ENCODE measurements at places on chromosomes 11 and 22. TPM values are rescaled to one million over a fixed set of nuclear protein-coding genes. Genes with fewer than 3 reads are reported as not detected.
A peak's percentile ranks its signal among the peaks of the same experiment; 100 is the strongest.

- H3K36me3 ChIP-seq = peaks cover 6% of the 10 kb centered on the region
- H3K27ac ChIP-seq = no peak overlapping the region
- no peak for DNase-seq
These were observed 51.5 kb upstream of the HORMAD2 start for GRCh38 chr22:30028731-30029130.

DNA sequence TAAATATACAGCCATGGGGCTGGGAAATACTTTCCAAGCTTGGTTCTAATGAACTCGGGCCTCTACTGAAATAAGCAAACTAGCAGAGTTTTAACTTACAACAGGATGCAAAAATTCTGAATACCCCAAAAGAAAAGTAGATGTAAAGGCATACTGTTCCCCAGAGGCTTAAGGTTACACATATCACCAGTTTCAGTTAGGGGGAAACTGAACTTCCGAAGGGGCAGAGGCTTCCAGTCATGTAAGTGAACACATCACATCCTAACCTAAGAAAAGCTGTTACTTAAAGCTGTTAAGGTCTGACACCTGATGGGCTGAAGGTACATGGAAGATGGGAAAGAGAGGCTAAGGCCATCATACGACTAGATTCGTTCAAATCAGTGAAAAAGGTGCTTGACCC, 2.3 kb downstream of the GAB2 start:
- DNase-seq = no peak
- peaks cover 12% of the 10 kb centered on the region for H3K4me1 ChIP-seq
- no peak overlapping the region for H3K4me3 ChIP-seq
- no peaks in the 10 kb centered on the region for H3K36me3 ChIP-seq

DNA sequence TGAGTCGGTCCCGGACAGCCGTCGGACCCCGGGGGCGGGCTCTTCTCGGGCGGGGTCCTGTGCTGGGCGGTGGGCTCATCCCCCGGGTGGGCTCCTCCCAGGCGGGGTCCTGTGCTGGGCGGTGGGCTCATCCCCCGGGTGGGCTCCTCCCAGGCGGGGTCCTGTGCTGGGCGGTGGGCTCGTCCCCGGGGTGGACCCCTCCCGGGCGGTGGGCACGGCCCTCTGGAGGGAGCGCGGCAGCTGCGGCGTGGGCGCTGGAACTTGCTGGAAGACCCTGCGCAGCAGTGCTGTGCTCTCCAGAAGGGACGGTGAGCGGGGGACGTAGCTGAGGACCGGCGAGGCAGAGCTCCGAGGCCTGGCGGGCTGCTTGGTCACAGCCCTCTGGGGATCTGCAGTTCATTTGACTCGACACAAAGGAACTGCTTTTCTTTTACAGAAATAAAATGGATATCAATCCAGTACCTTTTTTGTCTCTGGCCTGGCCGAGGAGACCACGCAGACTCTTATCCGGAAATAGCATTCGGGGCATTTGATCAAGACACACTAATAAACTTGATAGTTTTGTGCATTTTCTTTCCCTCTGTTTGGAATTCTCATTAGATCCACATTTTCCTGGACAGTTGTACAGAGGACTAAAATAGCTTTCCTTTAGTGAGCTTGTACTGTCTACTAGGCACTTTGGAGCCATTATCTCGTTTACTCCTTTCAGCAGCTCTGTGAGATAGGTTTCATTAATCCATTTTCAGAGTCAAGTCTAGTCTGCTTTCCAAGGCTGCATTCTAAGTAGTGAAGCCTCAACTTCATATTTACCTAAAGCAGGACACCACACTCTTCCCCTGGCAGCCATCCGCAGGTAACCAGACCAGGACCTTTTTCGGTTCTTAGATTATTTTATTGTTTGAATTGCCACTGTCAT, 812 bp downstream of the JAM3 start:
- no peaks in the 10 kb centered on the region for H3K27me3 ChIP-seq
- H3K36me3 ChIP-seq = no peaks in the 10 kb centered on the region
- no peak overlapping the region for H3K27ac ChIP-seq
- no peak for DNase-seq

DNA sequence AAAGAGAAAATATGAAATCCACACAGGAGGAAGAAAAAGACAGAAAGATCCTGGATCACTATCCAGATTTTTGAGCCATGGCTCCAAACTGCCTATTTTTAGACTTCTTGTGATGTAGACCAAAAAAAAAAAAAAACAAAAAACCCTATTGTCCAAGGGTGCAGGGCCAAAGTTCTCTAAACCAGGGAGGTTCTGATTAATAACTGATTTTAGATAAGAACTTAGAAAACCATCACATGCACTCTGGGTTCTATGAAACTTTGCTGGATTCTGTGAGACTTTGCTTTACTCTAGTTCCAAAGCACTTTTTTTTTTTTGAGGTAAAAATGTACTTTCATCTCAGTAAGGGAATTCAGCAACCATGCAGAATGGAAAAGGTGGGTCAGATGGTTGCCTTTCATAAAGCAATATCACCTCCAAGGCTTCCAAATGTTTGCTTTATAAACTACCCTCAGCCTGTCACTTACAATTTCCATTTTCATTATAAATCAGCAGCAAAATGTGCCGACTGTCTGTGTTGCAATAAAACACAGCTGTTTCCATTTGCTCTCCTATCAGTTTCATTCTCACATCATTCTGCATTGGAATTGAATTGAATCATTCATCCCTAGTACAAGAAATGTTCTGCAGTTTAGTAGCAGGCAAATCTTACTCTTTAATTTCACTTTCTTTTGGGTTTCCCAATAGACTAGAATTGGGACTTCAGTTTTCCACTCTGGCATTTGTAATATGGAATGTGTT, 1584.3 kb upstream of the RAG2 start:
- no peaks in the 10 kb centered on the region for H3K27me3 ChIP-seq
- DNase-seq = no peak
- H3K4me3 ChIP-seq = no peak overlapping the region
- H3K4me1 ChIP-seq = no peaks in the 10 kb centered on the region
- no peak overlapping the region for H3K27ac ChIP-seq

GRCh38 chr11:824292-824880, 3.3 kb upstream of the CRACR2B start:
- H3K27me3 ChIP-seq = no peaks in the 10 kb centered on the region
- peaks cover 20% of the 10 kb centered on the region for H3K4me1 ChIP-seq

DNA sequence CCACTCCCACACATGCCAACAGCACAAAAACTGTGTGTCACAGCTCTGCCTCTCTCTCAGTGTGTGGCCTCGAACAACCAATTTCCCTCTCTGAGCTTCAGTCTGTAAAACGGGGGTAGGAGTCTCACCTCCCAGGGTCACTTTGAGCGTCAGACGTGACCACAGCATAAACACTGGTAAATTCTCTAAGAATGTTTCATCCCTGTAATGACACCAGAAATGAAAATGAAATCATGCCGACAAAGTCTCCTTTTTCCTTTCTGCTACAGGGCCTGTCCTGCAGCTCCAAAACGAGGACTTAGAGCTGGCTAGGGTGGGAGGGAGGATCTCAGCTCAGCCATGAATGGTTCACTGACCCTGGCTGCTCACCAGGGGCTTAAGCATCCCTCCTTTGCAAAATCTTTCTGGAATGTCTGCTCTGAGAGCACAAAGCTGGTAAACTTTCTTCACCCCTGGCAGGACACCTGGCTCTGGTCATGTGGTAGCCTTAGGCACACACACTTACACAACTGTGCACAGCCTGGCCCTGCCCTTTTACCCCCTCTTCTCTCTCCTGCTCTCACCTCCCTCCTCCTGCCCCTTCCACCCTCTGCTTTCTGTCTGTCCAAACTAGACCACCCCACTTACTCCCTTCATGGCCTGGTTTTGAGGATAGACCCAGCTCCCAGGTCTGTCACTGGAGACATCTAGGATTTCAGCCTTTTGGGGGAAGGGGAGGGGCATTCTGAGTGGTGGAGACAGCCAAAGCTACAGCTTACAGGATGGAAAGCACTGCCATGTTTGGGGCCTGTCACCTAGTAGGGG, 12.3 kb upstream of the TSKU start:
- no peak for DNase-seq
- peaks cover 7% of the 10 kb centered on the region for H3K4me1 ChIP-seq
- no peak overlapping the region for H3K27ac ChIP-seq
- H3K27me3 ChIP-seq = no peaks in the 10 kb centered on the region
- H3K36me3 ChIP-seq = no peaks in the 10 kb centered on the region
- H3K4me3 ChIP-seq = no peak overlapping the region

GRCh38 chr22:46067159-46068111, 82.9 kb upstream of the PPARA start:
- DNase-seq = no peak
- H3K27me3 ChIP-seq = no peaks in the 10 kb centered on the region
- H3K4me3 ChIP-seq = no peak overlapping the region

DNA sequence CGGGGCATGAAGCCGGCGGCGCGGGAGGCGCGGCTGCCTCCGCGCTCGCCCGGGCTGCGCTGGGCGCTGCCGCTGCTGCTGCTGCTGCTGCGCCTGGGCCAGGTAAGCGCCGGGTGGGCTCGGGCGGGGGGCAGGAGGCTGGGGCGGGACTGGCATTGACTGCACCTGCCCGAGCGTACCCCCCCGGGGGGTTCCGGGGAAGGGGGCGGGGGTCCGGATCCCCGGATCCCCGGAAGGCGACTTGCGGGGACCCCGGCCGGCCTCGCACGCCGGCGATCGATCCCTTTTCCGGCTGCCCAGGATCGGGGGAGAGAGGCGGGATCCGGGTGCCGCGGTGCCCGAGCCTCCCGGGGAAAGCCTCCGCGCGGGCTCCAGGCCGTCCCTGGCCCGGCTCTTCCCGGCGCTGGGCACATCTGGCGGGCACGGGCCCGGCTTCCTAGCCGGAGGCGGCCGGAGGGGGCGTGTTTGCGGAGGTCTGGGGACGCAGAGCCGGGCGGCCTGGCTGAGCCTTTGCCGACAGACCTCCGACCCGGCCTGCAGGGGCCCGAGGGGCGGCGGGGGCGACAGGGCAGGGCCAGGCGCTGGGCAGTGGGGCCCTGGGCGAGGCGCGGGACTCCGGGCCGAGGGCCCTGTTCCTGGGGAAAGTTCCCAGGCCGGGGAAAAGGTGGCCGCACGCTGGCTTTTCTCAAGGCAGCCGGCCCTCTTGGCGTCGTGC, 705 bp downstream of the PTPRJ start:
- H3K36me3 ChIP-seq = no peaks in the 10 kb centered on the region
- H3K27me3 ChIP-seq = peaks cover 3% of the 10 kb centered on the region
- H3K4me3 ChIP-seq = peak overlapping the region; percentile 96
- peak overlapping the region; percentile 68 for H3K27ac ChIP-seq
- no peak for DNase-seq

DNA sequence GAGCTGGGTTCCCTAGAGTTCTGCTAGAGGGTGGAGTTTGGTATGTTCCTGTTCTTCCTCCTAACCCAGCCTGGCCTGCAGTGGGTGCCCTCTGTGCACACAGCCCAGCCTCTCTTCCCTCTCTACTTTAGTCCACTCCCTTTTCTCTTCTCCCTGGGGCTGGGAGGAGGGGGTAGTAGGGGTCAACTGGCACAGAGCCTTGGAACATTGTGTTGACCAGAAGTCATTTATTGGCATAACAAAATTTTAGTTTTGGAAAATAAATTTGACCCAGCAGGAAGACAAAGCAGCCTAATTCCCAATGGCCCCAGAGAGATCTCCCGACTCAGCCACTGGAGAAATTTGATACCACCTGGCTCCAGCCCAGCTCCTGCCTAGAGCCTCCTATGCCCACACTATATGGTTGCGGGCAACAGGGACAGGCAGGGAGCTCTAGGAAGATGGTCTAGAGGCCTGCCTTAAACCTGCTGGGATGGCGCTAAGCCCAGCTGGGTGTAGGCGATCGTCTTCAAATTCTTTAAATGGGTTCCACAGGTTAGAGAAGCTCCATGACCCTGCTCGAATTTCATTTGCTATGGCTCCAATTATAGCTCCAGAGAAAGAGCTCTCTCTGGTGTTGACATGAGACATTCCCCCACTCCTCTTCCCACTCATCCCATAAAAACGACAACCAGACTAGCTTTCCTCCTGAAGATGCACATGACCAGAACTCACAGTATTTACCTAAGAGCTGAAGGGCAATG, 9.9 kb downstream of the PCSK7 start:
- no peaks in the 10 kb centered on the region for H3K27me3 ChIP-seq
- no peak overlapping the region for H3K27ac ChIP-seq
- H3K4me1 ChIP-seq = no peaks in the 10 kb centered on the region
- H3K4me3 ChIP-seq = no peak overlapping the region

DNA sequence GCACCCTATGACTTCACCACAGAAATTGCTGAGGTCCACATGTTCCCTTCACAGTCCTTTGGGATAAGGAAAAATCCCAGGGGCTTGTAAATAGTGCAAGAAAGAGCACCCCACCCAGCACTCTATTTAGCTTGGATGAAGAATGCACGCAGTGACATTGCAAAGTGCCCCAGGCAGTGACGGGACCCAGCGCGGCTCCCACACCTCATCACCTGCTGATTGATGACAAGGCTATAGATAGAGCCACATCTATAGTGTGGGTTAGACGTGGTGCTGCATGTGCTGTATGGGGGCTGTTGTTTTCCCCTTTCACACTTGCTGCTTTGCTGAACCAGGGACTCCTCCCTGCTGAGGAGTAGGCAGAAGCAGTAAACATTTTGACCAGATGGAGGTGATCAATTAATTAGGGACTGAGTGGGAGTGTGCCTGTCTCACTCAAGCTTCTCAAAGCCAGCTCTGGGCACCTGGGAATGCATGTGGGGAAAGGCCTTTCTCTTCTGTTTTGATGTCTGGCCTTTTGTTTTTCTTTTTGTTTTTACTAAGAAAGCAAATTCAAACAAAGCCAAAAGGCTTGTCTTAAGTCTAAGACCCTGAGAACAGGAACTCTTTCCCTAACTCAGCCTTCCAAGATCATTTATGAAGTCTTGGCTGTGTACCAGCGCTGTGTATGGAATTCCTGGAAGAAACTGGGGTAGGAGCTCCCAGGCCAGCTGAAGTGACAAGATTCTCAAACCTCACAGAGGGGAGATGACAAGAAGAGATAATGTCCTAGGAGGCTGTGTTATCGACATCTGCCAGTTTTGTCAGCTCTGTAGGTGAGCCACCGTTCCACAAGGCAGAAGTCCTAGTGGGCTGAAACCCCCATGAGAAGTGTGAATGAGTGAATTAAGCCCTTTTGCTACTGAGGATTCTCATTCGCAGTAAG, 219.7 kb downstream of the BARX2 start:
- H3K4me1 ChIP-seq = no peaks in the 10 kb centered on the region
- no peaks in the 10 kb centered on the region for H3K36me3 ChIP-seq
- H3K27ac ChIP-seq = no peak overlapping the region
- H3K27me3 ChIP-seq = no peaks in the 10 kb centered on the region
- no peak for DNase-seq

GRCh38 chr11:17601256-17601671, 54.2 kb downstream of the OTOG start:
- H3K4me1 ChIP-seq = no peaks in the 10 kb centered on the region
- H3K27me3 ChIP-seq = no peaks in the 10 kb centered on the region
- no peak for DNase-seq

The GLYATL2 gene
- polyA plus RNA-seq = 0.13 TPM

The FGF19 gene
- not detected for polyA plus RNA-seq

The LDHA gene
- polyA plus RNA-seq = 2,300 TPM

The GALNT18 gene
- 8.5 TPM for polyA plus RNA-seq

The PIK3IP1 gene
- polyA plus RNA-seq = 3.1 TPM

The MAJIN gene
- not detected for polyA plus RNA-seq
